ENCODE measurements at places on chromosomes 12 and 14.

- no peak for DNase-seq
Observed at GRCh38 chr12:57223191-57224165, 6.0 kb upstream of the SHMT2 start.

DNA sequence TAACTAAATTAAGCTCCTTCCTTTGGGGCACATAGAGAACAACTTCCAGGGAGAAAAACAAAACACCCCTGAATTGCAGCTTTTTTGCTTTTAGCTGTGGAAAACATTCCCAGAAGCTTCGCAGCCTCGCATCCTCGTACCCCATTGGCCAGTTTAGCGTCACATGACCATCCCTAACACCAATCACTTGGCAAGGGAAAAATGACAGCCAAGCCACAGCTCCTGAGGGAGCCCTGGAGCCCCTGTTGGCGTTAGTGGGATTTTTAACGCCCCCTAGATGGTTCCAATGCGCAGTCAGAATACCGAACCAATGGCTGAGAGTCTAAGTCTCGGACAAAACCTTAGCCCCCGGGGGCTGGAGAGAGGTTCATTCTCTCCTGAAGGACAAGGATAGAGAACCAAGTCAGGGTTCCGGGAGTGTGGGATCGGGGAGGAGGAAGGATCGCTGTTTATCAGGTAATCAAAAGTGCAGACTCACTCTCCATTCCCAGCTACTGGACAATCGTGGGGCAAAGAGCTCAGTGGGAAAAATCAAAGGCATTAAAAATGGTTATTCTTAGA, 135.6 kb upstream of the HIF1A start:
- DNase-seq = no peak

DNA sequence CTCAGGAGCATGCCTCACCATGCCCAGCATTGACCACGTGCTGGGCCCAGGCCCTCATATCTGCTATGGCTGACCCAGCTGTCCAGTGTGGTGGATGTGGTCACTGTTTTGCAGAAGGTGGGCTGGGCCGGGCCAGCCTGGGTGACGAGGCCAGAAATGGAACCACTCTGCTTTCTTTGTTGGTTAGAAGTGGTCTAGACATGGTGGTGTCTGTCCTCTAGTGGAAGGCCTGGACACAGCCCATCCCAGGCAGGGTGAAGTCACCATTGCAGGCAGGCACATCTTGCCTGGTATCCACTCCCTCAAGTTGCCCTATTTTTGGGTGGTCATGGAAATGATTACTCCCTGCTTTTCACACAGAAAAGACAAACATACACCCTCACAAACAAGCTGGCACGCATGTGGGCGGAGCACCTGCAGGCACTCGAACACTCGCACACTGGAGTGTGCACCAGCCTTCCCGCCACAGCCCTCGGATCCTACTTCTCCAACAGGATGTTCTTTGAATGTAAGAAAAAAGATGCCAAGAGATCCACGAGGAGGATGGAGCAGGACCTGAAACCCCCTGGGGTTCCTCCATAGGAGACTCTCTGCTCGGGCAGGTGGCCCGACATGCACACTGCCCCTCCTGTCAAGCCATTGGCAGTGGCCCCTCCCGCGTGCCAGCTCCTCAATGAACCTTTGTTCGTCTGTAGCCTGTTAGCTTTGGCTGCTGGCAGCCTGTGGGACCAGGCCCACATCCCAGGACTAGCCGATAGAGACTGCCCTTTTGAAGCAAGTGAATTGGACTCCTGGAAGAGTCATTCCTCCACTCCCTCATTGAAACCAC, 38.4 kb downstream of the MLXIP start:
- DNase-seq = no peak

GRCh38 chr12:124452576-124453331, 114.7 kb downstream of the NCOR2 start:
- no peak for DNase-seq

- DNase-seq = no peak
Observed at GRCh38 chr12:25935355-25936144, 22.9 kb upstream of the RASSF8 start.

DNA sequence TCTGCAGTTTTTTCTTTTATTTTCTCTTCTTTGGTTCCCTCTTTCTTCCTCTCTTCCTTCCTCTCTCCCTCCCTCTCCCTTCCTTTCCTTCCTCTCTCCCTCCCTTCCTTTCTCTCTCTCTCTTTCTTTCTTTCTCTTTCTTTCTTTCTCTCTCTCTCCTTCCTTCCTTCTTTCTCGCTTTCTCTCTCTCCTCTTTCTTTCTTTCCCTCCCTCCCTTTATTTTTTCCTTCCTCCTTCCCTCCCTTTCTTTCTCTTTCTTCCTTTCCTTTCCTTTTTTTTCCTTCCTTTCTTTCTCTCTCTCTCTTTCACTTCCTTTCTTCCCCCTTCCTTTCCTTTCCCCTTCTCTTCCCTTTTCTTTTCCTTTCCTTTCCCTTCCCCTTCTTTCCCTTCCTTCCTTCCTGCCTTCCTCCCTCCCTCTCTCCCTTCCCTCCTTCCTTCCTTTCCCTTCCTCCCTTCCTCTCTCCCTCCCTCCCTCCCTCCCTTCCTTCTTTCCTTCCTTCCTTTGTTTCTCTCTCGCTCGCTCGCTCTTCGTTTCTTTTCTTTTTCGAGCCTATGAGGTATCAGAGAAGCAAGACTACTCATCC, 13.7 kb downstream of the CFAP54 start:
- DNase-seq = no peak

DNA sequence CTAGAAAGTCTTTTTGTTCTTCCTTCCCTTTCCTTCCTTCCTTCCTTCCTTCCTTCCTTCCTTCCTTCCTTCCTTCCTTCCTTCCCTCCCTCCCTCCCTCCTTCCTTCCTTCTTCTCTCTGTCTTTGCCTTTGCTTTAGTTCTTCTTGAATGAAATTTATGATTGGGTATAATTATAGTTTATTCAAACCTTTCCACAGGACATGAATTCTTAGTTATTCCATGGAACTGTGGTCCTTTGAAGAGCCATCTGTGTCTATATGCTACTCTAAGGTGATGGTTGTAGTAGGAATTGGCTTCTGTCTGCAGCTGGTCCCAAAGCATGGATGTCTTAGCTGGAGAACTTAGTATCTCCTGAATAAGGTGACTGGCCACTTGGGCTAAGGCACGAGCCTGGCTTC, 64.8 kb downstream of the IGF1 start:
- no peak for DNase-seq

- DNase-seq = no peak
Observed at GRCh38 chr14:95240859-95241813, 78.6 kb downstream of the CLMN start.

GRCh38 chr12:50117057-50117622, 5.1 kb downstream of the COX14 start:
- DNase-seq = no peak

DNA sequence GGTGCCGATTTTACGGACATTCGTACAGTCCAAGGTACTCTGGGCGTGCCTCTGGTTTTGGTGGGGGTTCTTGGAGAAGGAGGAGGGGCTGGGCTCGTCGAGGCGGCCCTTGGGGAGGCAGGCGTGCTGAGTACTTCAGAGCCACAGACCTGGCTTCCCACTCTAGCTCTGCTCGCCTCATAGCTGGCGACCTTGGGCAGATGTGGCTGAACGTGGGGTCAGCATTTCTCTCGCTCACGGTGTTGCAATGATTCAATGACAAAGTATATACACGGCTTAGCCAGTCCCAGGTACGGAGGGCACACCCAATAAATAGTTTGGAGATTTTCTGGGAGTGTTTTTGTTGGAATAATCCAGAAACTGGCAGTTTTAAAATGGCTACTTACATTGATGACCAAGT, 75.1 kb downstream of the FOXN4 start:
- no peak for DNase-seq

DNA sequence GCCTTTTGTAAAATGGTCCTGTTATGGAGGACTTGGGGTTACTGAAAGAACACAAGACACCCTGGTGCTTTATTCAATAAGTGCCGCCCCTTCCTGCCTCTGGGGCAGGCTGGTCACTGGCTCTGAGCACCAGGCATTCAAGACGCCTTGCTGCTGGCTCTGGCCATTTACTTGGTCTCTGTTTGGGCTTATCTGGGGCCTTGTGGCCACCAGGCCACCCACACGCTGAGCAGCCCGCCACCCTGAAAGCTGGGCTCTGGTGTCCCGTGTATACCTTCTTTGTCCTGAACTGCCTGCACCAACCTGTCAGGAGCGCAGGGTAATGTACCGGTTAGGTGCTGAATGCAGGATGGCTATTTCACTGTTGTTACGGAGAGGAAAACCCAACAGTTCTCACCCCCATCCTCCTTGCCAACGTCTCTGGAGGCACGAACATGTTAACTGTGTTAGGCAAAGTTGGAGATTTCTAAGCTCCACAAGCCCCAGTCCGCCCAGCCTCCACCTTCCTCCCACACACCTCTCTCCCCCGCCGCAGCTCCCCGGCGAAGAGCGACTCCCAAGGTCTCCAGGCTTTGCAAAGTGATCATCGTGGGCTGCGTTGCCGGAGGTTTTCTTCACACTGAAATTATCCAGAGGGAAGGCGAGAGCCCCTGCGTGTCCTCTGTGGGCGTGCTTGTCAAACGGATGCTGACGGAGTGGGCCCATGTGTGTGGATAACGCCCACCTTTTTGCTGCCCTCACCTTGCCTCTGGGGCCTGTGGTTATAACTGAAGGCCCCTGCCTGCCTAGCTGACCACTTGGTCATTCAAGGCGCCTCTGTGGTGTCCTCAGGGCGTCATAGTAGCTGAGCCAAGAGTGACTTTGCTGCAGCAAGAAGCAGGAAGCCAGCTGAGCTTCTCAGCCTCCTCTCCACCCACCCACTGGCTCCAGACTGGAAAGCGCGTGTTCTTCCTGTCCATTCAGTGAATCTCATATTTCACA, 18.8 kb upstream of the BEGAIN start:
- DNase-seq = no peak

GRCh38 chr12:97300891-97301290, 161.7 kb upstream of the RMST start:
- DNase-seq = no peak

DNA sequence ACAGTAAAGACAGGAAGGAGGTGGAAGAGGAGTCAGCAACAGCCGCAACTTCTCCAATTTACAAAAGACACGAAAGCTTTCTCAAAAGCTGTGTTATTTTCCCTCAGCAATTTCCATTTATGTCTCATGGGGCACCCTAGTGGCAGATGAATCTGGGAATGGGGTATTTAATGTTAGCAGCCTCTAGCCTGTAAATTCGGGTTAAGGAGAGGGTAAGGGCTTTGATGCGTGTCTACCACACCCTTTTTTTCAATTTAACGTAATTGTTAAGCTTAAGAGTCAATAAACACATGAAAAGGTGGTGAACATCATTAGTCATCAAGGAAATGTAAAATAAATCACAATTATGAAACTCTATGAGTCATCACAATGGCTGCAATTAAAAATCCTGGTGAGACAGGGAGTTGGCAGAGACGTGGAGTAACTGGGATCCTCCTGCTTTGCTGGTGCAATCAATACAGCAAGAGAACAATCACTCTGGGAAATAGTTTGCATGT, 986.4 kb downstream of the AACS start:
- DNase-seq = no peak

DNA sequence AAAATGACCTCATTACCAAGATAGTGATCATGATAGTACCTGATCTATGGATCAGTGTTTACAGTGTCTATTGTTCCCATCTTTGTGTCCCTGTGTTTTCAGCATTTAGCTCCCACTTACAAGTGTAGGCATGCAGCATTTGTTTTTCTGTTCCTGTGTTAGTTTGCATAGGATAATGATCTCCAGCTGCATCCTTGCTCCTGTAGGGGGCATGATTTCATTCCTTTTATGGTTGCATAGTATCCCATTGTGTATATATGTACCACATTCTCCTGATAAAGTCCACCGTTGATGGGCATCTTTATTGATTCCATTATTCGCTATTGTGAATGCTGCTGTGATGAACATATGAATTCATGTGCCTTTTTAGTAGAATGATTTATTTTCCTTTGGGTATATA, 215.4 kb upstream of the NAV3 start:
- DNase-seq = no peak

- DNase-seq = no peak
Observed at GRCh38 chr12:112309797-112310196, 72.4 kb downstream of the HECTD4 start.

DNA sequence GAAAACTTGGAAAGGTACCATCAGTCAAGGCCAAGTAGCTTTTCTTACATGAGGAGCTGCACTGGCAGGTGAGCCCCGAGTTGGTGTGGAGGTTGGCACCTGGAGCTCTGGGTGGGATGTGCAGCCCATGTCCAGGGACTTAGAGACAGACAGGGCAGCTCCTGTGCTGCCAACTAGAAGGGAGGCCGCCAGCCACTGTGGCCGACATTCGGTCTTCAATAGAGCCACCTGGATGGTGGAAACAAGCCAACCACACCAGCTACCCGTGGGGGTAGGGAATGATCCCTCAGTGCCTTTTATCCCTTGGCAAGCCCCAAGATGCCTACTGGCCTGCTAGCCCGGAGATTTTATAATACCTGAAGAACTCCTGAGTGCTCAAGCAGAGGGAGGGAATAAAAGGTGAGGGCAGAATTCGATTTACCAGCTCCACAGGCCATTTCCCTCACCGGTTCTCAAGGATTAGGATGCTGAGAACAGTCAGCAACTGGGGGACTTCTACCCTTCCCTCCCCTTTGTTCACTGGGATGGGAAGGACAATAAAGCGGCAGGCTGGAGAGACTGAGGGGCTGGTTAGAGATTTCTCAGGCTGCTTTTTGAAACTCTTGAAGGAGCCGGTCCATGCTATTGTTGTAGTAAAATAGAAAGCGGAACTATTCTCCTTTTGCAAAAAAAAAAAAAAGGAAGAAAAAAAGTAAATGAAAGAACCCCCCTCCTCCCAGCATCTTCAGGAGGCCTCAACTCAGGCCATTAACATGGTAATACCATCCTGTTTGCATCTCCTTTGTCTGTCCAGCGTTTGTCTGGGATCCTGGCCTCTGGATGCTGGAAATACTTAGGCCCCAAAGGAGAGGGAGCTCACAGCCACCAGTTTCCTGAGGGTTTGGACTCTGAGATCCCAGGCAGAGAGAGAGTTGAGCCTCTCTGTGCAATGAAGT, 321.6 kb downstream of the ZFP36L1 start:
- DNase-seq = no peak

GRCh38 chr12:132362996-132363660, 33.7 kb upstream of the GALNT9 start:
- no peak for DNase-seq

GRCh38 chr12:110280392-110280778, 662 bp upstream of the ATP2A2 start:
- DNase-seq = peak; percentile 31

- DNase-seq = no peak
Observed at GRCh38 chr12:72839696-72840095, 567.5 kb downstream of the TRHDE start.

DNA sequence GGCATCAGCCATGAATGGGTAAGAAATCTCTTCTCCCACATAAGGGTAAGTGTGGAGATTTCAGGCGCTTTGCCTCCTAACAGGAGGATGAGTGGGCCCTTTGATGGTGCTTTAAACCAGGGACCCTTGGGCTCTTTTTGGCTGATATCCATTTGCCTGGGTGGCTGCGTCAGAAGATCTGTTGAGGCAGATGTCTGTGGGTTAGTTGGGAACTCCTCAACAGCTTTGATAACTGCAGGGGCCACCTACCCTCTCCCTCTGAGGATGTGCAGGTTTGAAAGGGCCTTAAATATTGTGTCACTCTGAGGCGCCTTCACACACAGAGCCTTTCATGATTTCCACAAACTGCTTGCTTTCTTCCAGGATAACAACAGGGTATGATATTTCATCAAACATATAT, 210.7 kb downstream of the PPM1H start:
- DNase-seq = no peak

GRCh38 chr14:74347097-74347794, 1.0 kb upstream of the VRTN start:
- no peak for DNase-seq

GRCh38 chr12:97177481-97177880, 270.4 kb downstream of the NEDD1 start:
- DNase-seq = no peak

GRCh38 chr14:99803803-99804202, 10.6 kb downstream of the EML1 start:
- DNase-seq = no peak
